Natural killer cell (primary cell): ENCODE measurements at places on chromosomes 6 and 20. TPM values are rescaled to one million over a fixed set of nuclear protein-coding genes. Genes with fewer than 3 reads are reported as not detected.

The BNIP5 gene
- not detected for total RNA-seq

GRCh38 chr6:45075246-45075645 is 252.9 kb upstream of the RUNX2 start:
- DNase-seq = no peak

DNA sequence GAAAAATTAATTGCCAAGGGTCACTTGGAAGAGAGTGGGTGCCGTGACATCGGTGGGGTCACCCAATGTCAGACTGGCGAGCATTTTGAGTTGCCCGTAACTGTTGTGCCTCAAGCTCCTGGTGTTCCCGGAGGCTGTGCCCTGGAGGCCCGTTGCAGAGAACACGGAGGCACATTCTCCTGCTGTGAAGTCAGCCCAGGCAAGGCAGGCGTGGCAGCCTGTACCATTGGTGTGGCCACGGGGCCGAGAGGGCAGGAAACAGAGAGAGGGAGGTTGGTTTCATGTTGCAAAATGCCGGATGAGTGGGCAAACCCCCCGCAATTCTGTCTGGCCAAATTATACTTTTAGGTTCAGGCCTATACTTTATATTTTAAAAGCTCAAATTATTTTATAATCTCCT is 81.2 kb downstream of the THBS2 start:
- DNase-seq = no peak

GRCh38 chr6:158160932-158161539 is 7.0 kb downstream of the SERAC1 start:
- no peak for DNase-seq

DNA sequence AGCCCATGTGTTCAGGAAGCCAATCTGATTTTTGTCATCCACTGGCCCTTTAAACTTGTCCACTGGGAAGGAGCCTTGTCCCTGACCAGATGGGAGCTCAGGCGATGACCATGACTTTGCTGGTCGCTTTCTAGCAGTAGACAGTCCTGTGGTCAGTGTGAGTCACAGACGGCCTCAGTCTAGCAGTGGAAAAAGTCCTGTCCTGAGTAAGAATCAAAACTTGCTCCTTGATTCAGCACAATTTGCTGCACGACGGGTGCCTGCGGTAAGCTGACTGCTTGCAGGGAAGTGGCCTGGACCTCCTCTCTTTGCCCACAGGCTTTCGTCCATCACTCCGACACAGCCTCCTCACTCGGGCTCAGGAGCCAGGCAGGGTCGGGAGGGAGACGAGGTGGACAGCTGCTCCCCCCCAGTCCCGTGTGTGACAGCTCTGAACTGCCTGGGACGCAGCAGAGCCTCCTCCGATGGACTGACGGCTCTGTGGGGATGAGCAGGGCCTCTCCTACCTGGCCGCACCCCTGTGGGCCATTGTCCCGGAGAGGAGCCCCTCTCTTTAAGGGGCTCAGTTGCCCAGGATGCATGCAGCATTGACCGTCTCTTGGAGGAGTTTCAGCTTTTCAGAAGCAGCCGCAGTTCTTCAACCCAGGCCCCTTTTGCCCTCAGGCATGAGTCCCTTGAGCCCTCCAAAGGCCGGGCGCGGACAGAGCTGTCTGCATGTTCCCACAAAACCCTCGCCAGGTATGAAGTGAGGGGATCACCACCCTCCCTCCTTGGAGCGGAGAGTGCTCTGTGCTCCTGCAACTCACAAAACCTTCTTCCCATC is 209.2 kb downstream of the ANKRD60 start:
- no peak for DNase-seq

DNA sequence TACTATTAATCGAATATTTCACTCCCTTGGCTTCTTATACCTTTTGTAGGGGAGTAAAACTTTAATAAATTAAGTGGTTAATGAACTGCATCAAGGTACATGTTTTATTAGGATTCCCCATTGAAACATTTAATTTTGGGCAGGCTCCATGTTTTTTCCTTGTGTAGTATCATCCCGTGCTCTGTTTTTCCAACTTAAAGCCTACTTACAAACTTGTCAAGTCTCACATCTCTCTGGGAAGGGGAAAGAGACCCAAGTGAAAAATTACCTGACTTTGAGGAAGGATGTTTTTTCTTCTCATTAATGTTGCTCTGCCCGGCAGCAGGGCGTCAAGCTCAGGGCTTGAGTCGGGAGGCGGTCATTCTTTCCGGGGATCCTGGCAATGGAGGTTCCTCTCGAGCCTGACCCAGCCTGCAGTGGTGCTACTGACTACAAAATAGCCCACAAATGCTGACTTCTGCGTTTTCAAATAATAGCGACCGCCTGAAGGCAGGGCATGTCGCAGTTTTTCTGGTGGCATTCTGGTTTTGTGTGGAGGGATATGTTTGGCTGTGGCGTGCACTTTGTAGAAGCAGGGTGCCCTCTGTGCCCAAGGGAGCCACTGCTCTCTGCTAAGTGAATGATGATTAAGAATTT is 2.4 kb downstream of the DSP start:
- DNase-seq = no peak

DNA sequence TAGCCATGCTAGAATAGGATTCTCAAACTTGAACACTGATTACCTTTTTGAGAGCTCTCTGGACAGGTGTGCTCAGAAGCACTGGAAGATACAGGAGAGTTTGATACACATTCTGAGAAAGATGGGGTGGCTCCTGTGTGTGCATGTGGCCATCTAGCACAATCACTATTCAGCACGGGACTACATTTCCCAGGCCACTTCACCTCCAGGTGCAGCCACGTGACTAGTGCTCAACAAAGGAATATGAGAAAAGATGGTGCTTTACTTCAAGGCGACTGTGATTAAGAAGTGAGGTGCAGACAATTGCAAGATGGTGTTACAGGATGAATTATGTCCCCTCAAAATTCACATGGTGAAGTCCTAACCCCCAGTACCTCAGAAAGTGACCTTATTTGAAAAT is 103.8 kb downstream of the BACH2 start:
- DNase-seq = no peak

The TFAP2D gene
- total RNA-seq = not detected
